ENCODE measurements at places on chromosomes 12 and 14. TPM values are rescaled to one million over a fixed set of nuclear protein-coding genes. Genes with fewer than 3 reads are reported as not detected.

LRTM2 gene
- total RNA-seq: not detected

AEBP2 gene
- 13.4 TPM for total RNA-seq

LPCAT3 gene
- 7.8 TPM for total RNA-seq

UBR7 gene
- total RNA-seq: 25.0 TPM

FAIM2 gene
- not detected for total RNA-seq

TMTC1 gene
- total RNA-seq: 9.5 TPM

HOXC6 gene
- 4.9 TPM for total RNA-seq

TAS2R46 gene
- not detected for total RNA-seq

LTA4H gene
- 50.4 TPM for total RNA-seq

GLIPR1L1 gene
- total RNA-seq: not detected

DNA sequence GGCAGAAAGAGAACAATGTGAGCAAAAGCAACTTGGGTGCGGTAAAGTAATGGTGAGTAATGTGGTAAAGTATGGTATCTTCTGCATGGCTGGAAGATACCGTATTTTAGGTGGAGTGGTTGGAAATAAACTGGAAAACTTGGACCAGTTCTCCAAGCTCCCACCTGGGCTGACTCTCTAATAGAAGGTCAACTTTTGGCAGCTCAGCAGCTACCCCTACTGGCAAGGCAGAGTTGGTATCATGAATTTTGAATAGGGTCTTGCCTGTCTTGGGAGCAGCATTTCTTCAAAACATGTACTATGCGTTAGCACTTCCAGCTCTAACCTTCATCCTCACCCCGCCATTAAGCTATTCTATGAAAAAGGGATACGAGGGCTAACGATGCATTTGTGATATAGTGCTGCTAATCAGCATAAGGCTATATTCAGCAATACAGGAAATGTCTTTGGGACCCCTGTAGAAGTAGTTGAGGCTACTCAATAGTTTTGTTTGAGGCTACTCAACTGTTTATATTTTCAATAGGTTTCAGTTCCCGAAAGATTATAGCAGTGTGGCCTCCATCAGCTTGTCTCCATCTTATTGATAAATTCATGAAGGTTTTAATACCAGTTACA lies 276.3 kb upstream of the FAR2 start:
- peak; percentile 40 for DNase-seq

- DNase-seq: no peak
Observed at GRCh38 chr12:15186597-15186996, 34.6 kb downstream of the RERG start.

GRCh38 chr14:24887623-24888304 lies 162.2 kb downstream of the STXBP6 start:
- DNase-seq: no peak

- DNase-seq: peak; percentile 77
Observed at GRCh38 chr12:29762637-29763300, 21.0 kb downstream of the TMTC1 start.

DNA sequence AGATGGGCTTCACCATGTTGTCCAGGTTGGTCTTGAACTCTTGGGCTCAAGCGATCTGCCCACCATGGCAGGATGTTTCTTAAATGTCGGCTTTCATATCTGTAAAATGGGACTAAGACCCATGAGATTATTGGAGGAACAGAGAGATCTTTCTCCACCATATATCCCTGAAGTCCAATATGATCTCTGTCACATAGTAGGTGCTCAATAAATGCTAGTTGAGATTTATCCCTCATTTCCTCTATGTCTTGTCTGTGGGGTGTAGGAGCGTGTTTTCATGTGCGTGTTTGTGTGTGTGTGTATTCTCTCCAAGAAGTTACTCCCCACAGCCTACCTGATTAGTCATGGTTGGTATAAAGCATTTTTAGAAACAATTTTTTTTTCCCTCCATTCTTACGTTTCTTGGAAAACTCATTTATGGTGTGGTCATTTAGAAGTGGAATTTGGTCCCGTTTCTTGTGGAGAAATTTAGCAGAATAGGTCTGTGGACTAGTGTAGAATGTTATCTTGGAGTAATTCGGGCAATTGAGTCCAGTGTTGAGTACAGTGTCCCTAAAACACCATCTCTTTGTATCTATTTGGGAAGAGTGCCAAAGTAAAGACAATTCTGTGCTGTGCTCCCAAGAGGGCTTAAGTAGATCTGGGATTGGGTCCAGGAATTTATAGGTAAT lies 4.3 kb downstream of the STRAP start:
- DNase-seq: no peak

GRCh38 chr12:62859321-62859737 lies 75.6 kb downstream of the PPM1H start:
- no peak for DNase-seq

DNA sequence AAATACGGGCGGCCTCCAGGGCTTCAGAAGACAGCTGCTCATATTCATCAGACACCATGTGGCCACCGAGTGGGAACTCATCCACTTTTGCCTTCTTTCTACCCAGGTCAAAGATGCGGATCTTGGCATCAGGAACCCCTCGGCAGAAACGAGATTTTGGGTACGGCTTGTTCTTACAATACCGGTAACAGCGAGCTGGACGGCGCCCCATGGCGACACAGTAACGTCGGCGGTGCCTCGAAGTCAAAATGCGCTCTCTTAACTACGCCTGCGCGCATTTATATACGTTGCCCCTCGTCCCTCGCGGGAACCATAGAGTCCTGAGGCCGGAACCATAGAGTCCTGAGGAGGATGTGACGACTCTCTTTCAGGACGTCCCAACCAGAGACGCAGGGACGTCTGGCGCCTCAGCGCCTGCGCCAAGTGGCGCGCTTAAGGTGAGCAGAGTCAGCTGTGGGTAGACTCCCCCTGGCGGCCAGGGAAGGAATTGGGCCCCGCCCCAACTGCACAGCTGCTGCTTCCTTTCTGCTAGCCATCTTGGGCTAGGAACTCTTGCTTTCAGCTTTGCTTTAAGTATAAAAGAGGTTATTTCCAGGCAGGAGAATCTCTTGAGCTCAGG lies at the start of gene RPL10L:
RPL10L (minus strand) TSS at position 256 of the 619 bp plus-strand sequence; CDS start at position 211, 45 bp downstream.
- DNase-seq: peak; percentile 6

- DNase-seq: no peak
Observed at GRCh38 chr12:68483592-68484383, 126.9 kb upstream of the RAP1B start.

DNA sequence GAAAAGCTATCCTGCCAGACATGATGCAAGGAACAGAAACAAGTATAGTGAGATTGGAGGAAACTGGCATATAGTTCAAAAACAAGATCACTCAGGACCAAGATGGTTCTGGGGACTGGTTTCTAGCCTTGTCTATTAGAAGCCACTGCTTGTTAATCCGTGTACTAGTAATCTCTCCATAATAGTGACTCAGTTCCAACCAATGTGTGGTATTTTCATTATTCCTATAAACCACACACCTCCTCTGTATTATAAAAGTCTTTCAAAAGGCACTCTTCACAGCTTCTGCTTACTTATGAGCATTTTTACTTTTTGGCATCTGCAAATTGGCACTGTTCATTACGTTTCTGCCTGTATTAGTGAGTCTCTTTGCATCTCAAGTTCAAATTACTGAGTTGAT lies 140.3 kb downstream of the SLC6A15 start:
- no peak for DNase-seq

- peak; percentile 50 for DNase-seq
Observed at GRCh38 chr14:39368261-39368959, 63.8 kb downstream of the FBXO33 start.

DNA sequence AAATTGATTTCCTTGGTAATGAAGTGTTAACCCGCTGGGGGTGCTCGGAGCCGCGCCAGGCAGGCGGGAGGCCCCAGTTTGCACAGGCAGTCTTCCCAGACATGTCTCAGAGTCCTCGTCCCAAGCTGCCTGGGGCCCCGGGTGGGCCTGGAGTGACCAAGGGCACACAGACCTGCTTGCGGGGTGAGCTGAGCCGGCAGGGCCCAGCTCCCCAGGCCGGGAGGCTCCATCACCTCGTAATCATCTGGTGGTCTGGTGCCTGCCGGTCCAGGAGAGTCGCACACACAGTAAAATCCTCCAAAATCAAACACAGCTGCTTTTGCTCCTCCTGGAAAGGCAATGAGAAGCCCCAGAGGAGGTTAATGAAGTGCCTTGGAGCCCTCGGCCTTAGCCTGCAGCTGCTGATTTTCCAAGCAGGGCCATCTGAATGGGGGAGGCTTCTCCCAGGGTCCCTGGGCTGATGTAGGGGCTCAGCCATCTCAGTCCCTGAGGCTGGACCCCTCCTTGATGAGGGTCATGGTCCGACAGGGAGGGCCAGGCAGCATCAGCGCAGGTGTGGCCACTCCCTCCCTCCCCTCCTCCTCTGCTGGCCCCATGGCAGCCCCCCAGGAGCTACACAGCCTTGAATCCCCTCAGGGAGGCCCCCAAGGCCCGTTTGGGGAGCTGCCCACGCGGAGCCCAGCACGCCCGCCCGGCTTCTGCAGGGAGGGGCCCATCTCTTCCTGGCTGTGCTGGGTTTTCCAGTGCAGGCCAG lies 39.4 kb upstream of the FBRSL1 start:
- no peak for DNase-seq

GRCh38 chr14:20413744-20414082 lies 412 bp upstream of the TEP1 start:
- no peak for DNase-seq

GRCh38 chr12:106774808-106775524 lies 484 bp downstream of the RIC8B start:
- no peak for DNase-seq

DNA sequence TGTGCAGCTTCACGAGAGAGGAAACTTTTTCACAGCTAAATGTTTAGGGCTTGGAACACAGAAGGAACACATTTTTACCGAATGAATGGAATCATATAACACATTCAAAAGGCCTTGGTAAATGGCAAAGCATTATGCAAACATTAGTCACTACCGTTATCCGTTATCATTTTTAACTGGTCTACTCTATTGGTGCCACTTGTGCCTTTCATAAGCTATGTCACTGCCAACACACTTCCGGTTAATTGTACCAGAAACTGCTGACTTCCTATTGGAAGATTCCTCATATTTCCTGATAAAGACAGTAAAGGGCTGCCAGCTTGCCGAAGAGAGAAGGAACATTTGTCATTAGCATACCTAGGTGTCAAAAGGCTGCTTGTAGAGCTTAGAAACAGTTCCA lies 169.2 kb downstream of the APAF1 start:
- DNase-seq: no peak

GRCh38 chr14:41606532-41607303 lies at the start of gene LRFN5:
TSS of gene LRFN5 (plus strand) at chr14:41606876.
- DNase-seq: peak; percentile 33

- no peak for DNase-seq
Observed at GRCh38 chr12:54424224-54424623, 5.2 kb upstream of the ITGA5 start.

DNA sequence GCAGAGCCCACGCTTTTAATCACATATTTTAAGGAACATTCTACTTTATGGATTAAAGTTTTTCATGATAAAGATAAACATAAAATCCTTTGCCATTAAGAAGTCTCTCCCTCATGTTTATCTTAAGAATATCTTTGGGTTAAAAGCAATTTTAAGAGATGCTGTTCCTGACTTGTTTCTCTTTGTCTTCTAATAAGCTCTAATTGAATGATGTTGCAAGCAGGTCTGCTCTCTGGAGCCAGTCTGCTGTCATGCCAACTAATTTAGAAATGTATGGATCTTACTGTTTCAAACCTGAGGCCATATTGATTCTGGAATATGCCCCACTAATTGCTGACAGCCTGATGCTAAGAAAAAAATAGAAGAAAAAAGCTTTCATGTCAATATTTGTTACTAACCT lies 173.6 kb downstream of the TTC8 start:
- DNase-seq: no peak

DNA sequence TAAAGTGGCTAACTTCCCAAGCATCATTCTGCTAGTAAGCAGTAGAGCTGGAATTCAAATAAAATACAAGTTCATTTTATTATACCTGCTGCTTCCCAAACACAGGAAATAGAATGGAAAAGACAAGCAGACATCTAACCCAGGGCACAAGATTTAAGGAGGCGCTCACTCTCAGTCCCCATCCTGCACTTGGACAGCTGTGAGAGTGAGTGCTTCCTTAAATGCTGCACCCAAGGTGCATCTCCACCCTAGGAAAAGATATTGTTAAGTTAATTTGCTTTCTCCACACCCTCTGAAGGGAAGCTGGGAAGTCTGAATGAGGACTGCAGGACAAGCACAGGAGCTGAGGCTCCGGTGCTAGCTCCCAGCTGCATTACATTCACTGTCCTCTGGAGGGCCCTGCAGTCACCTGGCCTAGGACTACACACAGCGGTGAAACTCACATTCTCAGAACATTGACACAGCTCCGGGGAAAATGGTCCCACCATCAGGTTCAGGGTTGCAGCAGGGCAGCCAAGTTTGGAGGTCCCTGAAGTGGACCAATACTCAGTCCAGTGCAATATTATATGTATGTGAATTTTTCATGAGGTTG lies 14.2 kb downstream of the HEBP1 start:
- DNase-seq: peak; percentile 9

DNA sequence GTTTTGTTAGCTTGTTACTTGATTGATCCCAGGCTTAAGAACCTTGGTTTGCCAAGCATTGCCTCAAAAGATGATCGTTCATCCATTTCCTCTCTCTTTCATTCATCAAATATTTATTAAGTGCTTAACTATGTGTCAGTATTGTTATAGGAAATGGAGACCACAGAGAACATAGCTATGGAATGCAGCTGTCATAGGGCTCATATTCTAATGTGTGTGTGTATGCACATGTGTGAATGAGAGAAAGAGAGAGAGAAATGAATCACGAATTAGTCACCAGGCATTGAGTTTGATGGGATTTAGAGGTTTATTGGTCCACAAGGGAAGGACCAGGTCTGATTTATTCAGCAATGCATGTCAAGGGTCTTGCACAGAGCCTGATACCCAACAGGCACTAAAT lies 71.0 kb upstream of the FBXO21 start:
- no peak for DNase-seq

GRCh38 chr12:22037947-22038346 lies 8.1 kb upstream of the CMAS start:
- DNase-seq: no peak

- no peak for DNase-seq
Observed at GRCh38 chr14:34930591-34931091, 52.2 kb upstream of the SRP54 start.

GRCh38 chr12:114697741-114698565 lies 14.0 kb upstream of the TBX3 start:
- no peak for DNase-seq

GRCh38 chr14:60183138-60183537 lies 17.9 kb upstream of the DHRS7 start:
- no peak for DNase-seq

- no peak for DNase-seq
Observed at GRCh38 chr14:58760121-58760520, 122.4 kb downstream of the DACT1 start.

DNA sequence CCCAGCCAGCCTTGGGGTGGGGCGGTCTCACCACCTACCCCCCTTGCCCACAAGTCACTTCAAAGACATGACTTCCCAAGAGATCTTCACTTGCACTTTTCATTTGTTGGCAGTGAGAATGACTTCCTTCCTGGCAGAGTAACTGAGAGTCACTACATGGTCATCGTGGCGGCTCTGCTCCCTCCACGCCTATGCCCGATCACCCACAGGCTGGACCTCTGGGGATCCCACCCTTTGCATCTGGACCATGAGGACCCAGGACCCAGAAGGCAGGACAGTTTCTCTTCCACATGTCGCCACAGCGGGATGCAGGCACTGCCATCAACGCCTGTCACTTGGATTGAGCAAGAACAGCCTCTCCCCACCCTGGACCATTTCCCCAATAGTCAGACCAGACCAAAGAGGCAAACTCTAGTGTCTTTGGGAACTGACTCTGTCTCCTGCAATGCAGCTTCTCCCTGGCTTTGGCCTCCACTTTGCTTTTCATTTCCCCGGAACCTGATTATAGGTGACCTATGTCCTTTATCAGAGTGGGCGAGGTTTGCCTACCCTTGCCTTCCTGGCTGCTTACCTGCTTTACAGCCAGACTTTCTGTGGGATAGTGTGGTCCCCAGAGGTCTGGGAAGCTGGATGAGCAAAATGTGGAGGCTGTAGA lies 3.6 kb downstream of the VDR start:
- no peak for DNase-seq
